Stimulated activated CD4-positive, alpha-beta T cell treated with anti-CD3 and anti-CD28 coated beads, Interleukin-12 subunit alpha, Interleukin-12 subunit beta, amount 100 ng/mL, for 4 hours (primary cell): ENCODE measurements at places on chromosomes 13 and 19.

GRCh38 chr13:81058916-81059290 is 718.0 kb upstream of the SPRY2 start:
- no peak for DNase-seq

- peak; percentile 69 for DNase-seq
Measured at GRCh38 chr13:44259045-44260027, 114.3 kb upstream of the SERP2 start.

DNA sequence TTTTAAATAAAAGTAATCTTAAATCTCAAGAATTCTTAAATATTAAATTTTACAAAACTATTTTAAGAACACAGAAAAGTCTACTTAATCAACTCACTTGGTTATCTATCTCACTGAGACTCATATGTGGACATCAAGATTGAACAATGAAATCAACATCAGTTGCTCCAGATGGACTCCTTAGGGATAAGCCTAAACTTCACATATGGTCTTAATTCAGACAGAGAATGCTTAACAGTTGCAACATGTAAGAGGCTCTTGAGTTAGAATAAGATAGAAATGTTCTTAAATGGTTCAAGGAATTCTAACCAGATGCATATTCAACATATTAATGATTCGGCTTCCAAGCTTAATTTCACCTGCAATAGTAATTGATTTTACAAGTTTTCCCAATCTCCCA is 1730.9 kb downstream of the PCDH9 start:
- no peak for DNase-seq

DNA sequence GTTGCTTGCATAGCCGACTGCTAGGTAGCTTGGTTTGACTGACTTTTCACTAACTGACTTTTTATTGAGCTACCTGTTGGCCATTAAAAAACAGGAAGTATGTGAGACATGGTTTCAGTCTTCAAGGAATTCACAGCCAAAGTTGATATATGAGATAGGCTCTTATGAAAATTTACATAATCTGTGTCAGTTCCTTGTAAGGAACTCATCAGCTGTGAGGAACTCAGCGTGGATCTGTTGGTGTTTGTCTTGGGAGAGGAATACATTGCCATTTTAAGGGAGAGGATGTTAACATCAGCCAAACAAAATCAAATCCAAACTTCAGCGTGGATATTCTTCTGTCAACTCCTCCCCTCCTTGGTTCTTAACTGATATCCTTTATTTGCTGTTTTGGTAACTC is 2.0 kb downstream of the RNF113B start:
- DNase-seq, result no peak

- no peak for DNase-seq
Measured at GRCh38 chr19:53466726-53467484, 628 bp upstream of the ZNF813 start.

DNA sequence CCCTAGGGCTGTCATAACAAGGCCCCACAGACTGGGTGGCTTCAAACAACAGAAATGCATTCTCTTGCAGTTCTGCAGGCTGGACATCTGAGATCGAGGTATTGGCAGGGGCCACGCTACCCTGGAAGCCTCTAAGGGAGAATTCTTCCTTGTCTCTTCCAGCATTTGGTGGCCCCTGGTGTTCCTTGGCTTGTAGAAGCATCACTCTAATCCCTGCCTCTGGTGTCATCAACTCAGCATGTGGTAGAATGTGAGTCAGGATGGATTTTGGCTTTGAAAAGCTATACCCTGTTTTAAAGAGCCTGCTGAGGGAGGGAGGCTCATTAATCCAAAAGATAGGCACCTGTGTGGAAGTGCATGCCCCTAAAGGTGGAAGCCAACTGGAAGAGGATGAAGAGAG is 7.9 kb upstream of the GGACT start:
- no peak for DNase-seq

- DNase-seq, result no peak
Measured at GRCh38 chr19:10971107-10971726, 10.4 kb downstream of the SMARCA4 start.

- DNase-seq, result no peak
Measured at GRCh38 chr13:110495376-110495775, 66.1 kb downstream of the RAB20 start.

GRCh38 chr13:33194820-33195692 is 90.5 kb downstream of the STARD13 start:
- no peak for DNase-seq

GRCh38 chr19:11784356-11784755 is 14.0 kb upstream of the ZNF491 start:
- DNase-seq, result no peak

GRCh38 chr13:97539651-97540610 is 106.0 kb downstream of the RAP2A start:
- DNase-seq, result no peak

DNA sequence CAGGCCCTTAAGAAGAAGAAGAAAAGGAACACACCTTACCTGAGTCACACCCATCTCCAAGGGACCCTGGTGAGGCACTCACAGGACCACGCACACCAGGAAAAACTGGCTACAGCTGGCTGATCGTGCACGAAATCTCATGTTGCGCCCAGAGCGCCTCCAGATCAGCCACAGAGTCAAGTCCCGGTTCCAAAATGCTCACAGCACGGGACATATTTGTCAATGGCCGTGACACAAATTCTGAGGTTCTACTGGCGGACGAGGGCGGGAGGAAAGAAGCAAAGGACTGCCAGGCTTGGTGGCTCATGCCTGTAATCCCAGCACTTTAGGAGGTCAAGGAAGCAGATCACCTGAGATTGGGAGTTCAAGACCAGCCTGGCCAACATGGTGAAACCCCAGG is 21.5 kb downstream of the SH3GL1 start:
- no peak for DNase-seq
